ENCODE measurements at places on chromosomes 16 and 17. TPM values are rescaled to one million over a fixed set of nuclear protein-coding genes. Genes with fewer than 3 reads are reported as not detected.

HBQ1 gene
- total RNA-seq: not detected

TP53TG3F gene
- total RNA-seq: not detected

TLCD3B gene
- total RNA-seq: not detected

CUEDC1 gene
- 14.5 TPM for total RNA-seq

NPW gene
- not detected for total RNA-seq

RGS9 gene
- 5.0 TPM for total RNA-seq

SEPTIN1 gene
- total RNA-seq: 1.3 TPM

TERB1 gene
- total RNA-seq: 0.59 TPM

PROCA1 gene
- total RNA-seq: 2.3 TPM

CTRB1 gene
- not detected for total RNA-seq

MYH8 gene
- total RNA-seq: not detected

IRF8 gene
- total RNA-seq: 16.7 TPM

ARL5C gene
- total RNA-seq: not detected

Data from breast epithelium (tissue), 4 donors.